ENCODE measurements at places on chromosomes 3 and 15.

DNA sequence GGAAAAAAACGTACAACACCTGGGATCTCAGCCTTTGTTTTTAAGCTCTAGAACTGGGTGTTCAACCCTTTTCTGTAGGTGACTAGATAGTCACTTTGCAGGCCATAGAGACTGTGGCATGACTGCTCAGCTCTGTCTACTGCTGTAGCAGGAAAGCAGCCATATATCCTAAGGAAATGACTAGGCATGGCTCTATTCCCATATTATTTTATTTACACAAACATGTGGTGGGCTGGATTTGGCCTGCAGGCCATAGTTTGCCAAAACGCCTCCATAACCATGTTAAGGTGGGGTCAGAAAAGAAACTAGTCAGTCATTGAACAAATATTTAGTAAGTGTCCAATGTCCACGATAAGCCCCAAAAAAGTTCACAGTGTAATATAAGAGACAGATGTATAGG lies 452.5 kb downstream of the MCTP2 start:
- no peak for DNase-seq

- DNase-seq, result no peak
Observed at GRCh38 chr3:31777092-31777491, 204.0 kb downstream of the OSBPL10 start.

DNA sequence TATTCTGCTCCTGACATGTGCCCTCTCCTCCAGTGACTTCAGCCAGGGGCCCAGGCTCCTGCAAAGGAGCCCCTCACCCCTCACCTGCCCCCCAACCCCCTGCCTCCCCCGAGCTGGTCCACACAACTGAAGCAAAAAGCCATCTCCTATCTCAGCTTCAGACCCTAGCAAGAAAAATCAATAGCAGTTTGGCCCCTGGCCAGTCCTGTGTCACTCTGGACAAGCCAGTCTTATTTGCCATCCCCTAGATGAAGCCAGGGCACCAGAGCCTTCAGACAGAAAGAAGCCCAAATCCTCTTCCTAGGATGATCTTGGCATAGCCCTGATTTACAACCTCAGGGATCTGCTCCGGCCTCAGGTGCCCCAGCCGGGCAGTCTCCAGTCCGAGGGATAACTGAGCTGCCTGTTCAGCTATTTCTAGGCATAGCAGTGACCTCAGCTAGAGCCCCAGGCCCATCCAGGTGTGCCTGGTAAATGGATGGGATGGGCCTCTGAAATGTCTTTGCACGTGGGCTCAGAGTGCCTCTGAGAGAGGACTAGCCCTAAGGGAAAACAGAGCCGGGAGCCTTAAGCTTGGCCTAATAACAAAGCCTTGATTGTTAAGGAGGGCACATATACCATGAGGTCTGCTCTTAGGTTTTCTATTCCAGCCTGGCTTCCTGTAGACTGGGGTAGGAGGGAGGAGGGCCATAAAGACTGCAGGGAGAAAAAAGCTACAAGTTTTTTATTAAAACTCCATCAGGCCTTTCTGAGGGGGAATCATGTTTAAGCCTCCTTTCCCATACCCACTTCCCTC lies 242.0 kb downstream of the SHQ1 start:
- no peak for DNase-seq

DNA sequence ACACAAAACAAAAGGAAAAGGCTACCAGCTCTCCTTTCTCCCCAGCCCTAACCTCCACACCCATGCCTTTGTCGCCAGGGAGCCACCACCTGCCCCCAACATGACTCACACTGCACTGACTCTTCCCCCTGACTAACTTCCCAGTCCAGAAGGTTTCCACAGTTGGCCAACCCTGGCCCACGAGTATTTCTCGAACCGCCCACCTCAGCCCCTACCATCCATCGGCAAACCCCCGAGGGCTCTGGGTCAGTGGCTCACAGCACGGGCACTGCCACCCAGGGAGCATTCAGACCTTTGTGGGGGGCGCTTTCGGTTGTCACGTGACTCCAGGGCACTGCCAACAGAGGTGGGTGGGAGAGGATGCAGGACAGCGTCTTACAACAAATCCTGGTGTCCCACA lies 152.3 kb downstream of the LRRC28 start:
- DNase-seq, result peak; percentile 92

- no peak for DNase-seq
Observed at GRCh38 chr15:57635300-57635909, 43.7 kb downstream of the MYZAP start.

GRCh38 chr3:184683900-184684560 lies 27.8 kb downstream of the MAGEF1 start:
- DNase-seq, result no peak

GRCh38 chr15:77066971-77067690 lies 3.8 kb downstream of the TSPAN3 start:
- DNase-seq, result peak; percentile 66

- DNase-seq, result no peak
Observed at GRCh38 chr15:90667073-90667754, 49.9 kb upstream of the BLM start.

DNA sequence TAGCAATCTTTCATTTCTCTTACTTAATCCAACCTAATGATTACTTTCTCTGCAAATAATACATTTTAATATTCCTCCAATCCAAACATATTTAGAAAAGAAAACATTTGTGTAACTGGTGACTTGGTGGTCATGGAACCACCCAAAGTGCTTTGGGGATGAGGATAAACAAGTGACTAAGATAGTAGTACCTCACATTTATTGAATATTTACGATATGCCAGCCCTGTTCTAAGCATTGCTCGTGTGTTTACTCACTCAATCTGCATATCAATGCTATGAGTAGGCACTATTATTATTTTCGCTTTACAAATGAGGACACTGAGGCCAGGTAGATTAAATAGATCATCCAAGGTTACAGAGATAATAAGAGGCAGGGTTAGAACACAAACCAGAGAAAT lies 189.5 kb downstream of the SHOX2 start:
- DNase-seq, result no peak

Measured in suppressor macrophage treated with lipopolysaccharide for 1 hour (primary cell).